Right lobe of liver (tissue), 6 donors: ENCODE measurements at places on chromosomes 7 and 10. TPM values are rescaled to one million over a fixed set of nuclear protein-coding genes. Genes with fewer than 3 reads are reported as not detected.

DNA sequence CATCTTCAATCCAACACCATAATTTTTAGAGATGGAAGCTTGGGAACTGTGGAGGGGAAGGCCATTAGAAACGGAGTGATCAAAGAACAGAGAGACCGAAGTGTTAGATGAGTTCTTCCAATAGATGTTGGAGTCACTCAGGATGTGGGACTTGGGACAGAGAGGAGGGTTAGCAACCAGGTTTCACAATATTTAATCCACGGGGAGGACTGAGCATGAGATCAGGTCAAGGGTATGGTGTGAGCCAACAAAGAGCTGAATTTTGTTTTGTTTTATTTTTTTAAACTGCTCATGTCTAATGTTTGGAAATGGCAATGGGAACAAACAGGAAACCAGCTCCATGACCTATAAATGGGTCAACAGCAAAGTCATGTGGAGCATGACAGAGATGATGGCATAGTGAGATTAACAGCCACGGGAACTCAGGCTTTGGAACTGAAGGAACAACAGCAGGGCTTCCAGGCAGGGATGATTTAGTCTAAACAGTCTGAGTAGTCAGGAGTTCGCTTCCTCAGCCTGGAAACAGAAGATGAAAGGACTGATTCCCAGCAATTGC lies 38.9 kb upstream of the AMPH start:
- no peak for DNase-seq
- H3K4me1 ChIP-seq, result no peaks in the 10 kb centered on the region
- H3K36me3 ChIP-seq, result no peaks in the 10 kb centered on the region
- no peak overlapping the region for H3K27ac ChIP-seq

DNA sequence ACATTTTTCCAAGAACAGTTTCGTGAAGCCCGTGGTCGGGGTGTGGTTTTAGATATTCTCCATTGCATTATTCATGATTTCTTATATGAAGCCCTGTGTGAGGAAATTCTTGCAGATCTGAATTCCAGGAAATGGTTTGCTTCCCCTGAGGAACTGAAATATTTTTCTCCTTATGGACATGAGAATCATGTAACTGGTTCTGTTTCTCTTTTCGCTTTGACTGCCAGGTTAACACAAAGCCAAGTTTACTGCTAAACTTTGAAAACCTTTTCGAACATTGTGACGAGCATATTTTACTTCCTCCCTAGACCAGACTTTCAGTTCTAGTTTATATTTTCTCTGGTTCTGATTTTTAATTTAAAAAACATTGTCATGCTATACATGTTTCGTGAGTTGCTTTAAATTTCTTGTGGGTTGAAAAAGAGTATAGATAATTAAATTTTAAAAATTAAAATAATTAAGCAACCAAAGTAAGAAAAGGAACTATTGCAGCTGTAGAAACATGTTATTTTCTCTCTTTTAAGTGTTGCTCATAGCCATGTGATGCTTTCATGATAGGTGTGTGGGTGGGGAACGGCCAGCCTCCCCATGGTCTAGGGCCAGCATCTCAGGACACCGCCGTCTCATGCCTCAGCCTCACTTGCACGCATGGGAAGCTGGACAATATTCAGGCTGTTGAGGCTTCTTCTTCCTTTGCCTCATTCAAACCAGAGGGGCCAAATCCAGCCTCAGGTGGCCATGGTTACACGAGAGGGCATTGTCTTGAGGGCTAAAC lies 97.1 kb downstream of the CREB5 start:
- DNase-seq, result no peak
- H3K4me1 ChIP-seq, result no peaks in the 10 kb centered on the region
- no peak overlapping the region for H3K27ac ChIP-seq
- no peaks in the 10 kb centered on the region for H3K27me3 ChIP-seq
- no peaks in the 10 kb centered on the region for H3K36me3 ChIP-seq

- no peak for DNase-seq
- no peak overlapping the region for H3K27ac ChIP-seq
- H3K36me3 ChIP-seq, result no peaks in the 10 kb centered on the region
- H3K27me3 ChIP-seq, result no peaks in the 10 kb centered on the region
- H3K4me1 ChIP-seq, result no peaks in the 10 kb centered on the region
These were observed 90.8 kb upstream of the NRG3 start for GRCh38 chr10:81784111-81784597.

DNA sequence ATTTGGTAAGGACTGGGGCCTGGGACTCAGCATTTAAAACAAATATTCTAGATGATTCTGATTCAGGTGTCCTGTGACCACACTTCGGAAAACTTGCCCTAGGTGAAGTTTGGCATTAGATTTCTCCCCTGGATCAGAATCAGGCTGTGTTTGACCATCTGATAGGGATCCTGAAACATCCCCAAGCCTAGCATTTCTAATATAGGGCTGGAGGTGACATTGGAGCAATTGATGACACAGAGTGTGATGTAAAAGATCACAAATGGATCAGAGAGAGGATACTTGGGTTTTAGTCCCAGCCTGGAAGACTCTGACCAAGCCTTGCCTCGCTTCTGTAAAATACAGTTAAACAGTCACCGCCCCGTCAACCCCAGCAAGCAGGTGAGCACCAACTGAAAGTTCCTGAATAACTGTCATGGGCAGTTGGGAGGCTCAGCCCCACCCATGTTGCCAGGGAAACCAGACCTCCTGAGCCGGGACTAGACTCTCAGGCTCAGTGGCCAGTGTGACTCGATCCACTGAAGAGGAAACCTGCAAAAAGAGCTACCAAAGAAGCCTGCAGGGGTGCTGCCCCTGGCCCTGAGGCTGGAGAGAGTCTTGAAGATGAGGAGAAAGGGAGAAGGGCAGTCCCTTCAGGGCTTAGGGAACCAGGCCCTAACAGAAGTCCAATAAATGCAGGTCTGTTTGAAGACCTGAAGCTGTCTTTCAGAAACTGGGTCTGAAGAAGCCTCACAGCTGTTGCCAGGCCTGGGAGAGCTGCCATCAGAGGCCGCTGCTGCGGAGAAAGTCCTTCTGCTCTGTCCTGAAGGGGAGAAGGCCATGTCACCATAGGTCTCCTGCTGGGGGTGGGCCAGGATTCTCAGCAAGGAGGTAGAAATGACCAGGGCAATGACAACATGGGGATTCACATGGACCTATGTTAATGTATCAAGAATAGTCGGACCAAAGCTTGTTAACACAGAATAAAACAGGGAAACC lies 126.1 kb upstream of the KCNMA1 start:
- no peak overlapping the region for H3K4me3 ChIP-seq
- H3K27ac ChIP-seq, result no peak overlapping the region
- DNase-seq, result no peak
- H3K36me3 ChIP-seq, result no peaks in the 10 kb centered on the region
- no peaks in the 10 kb centered on the region for H3K27me3 ChIP-seq
- no peaks in the 10 kb centered on the region for H3K4me1 ChIP-seq

DNA sequence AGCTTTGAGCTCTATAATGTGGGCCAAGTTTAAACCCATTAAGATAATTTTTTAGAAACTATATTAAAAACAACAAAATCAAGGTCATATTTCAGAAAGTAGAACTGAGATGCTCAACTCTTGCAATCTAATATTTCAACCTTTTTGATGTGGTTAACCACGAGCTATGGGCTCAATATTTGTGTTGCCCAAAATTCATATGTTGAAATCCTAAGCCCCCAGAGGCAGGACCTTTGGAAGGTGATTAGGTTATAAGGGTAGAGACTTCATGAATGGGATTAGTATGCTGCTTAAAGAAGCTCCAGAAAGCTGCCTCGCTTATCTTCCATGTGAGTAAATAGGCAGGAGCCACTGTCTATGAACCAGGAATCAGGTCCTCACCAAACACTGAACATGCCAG lies 284.4 kb downstream of the CRPPA start:
- no peak overlapping the region for H3K4me3 ChIP-seq
- no peaks in the 10 kb centered on the region for H3K27me3 ChIP-seq
- H3K4me1 ChIP-seq, result no peaks in the 10 kb centered on the region
- H3K27ac ChIP-seq, result no peak overlapping the region
- DNase-seq, result no peak

- no peaks in the 10 kb centered on the region for H3K36me3 ChIP-seq
- no peaks in the 10 kb centered on the region for H3K27me3 ChIP-seq
- no peaks in the 10 kb centered on the region for H3K4me1 ChIP-seq
These were observed 26.1 kb downstream of the DYNC1I1 start for GRCh38 chr7:95798401-95798930.

- H3K36me3 ChIP-seq, result no peaks in the 10 kb centered on the region
- no peak overlapping the region for H3K27ac ChIP-seq
- H3K4me3 ChIP-seq, result no peak overlapping the region
- H3K4me1 ChIP-seq, result peaks cover 6% of the 10 kb centered on the region
- H3K27me3 ChIP-seq, result no peaks in the 10 kb centered on the region
These were observed 394.9 kb downstream of the DGKB start for GRCh38 chr7:14507617-14508016.

GRCh38 chr7:115233809-115234208 lies 311.9 kb downstream of the MDFIC start:
- H3K27me3 ChIP-seq, result no peaks in the 10 kb centered on the region
- no peaks in the 10 kb centered on the region for H3K4me1 ChIP-seq
- no peak for DNase-seq
- no peak overlapping the region for H3K4me3 ChIP-seq

GRCh38 chr7:44599222-44599621 lies 7.2 kb upstream of the OGDH start:
- no peaks in the 10 kb centered on the region for H3K4me1 ChIP-seq
- no peak overlapping the region for H3K27ac ChIP-seq
- no peak for DNase-seq
- no peaks in the 10 kb centered on the region for H3K36me3 ChIP-seq

GRCh38 chr10:128099901-128100300 lies 26.3 kb downstream of the MKI67 start:
- no peak for DNase-seq
- no peak overlapping the region for H3K27ac ChIP-seq
- H3K27me3 ChIP-seq, result no peaks in the 10 kb centered on the region
- no peak overlapping the region for H3K4me3 ChIP-seq
- H3K36me3 ChIP-seq, result no peaks in the 10 kb centered on the region
- H3K4me1 ChIP-seq, result no peaks in the 10 kb centered on the region

DNA sequence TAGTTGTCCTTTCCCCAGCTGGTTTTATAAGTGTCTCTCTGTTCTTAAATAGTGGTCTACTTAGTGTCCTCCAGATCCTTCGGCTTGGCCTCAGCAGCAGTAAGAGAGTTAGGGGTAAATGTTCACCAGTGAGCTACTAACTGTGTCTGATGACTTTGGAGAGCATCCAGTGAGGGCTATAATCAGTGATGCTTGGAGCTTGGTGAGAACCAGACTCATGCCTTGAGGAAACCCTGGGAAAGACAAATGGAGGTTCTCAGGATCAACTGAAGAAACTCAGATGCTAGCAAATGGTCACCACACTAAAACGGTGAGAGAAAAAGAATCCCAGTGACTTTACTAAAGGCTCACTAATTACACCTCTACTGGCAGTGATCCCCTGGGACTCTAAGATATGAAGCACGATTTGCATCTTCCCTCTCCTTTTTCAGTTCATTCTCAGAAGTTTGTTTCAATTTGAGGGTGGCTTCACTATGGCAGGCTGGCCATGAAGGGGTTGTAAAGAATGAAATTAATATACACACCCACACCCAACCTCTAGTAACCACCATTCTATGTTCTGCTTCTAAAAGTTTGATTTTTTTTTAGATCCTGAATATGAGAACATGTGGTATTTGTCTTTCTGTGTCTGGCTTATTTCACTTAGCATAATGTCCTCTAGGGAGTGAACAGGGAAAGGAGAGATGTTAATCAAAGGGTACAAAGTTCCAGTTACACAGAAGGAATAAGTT lies 177.9 kb downstream of the PDE1C start:
- no peak overlapping the region for H3K4me3 ChIP-seq
- no peaks in the 10 kb centered on the region for H3K4me1 ChIP-seq
- no peaks in the 10 kb centered on the region for H3K36me3 ChIP-seq
- no peak overlapping the region for H3K27ac ChIP-seq

- no peak for DNase-seq
- H3K27me3 ChIP-seq, result no peaks in the 10 kb centered on the region
- no peak overlapping the region for H3K4me3 ChIP-seq
- no peaks in the 10 kb centered on the region for H3K4me1 ChIP-seq
These were observed 185.0 kb upstream of the THSD7A start for GRCh38 chr7:12017046-12017445.

DNA sequence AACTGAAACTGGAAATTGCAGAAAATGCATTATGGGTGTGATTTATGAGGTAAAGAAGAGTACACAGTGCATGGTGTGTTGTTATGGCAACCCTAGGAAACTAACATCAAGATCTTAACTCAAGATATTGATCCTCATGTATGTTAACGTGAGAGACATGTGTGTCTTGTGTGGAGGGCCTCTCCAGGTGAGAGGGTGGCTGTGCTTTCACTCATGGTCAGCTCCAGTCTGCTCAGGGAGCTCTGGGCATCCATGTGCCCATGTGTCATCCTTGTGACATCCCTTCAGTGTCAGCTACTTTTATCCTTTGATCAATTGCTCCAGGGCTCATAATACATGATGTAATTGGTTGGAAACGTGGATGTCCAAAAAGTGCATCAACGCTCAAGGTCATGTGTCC lies 24.9 kb upstream of the INSYN2A start:
- no peaks in the 10 kb centered on the region for H3K27me3 ChIP-seq
- no peaks in the 10 kb centered on the region for H3K36me3 ChIP-seq
- H3K27ac ChIP-seq, result no peak overlapping the region
- H3K4me3 ChIP-seq, result no peak overlapping the region
- H3K4me1 ChIP-seq, result no peaks in the 10 kb centered on the region
- DNase-seq, result no peak

FFAR4 gene
- total RNA-seq, result 0.13 TPM

DNA sequence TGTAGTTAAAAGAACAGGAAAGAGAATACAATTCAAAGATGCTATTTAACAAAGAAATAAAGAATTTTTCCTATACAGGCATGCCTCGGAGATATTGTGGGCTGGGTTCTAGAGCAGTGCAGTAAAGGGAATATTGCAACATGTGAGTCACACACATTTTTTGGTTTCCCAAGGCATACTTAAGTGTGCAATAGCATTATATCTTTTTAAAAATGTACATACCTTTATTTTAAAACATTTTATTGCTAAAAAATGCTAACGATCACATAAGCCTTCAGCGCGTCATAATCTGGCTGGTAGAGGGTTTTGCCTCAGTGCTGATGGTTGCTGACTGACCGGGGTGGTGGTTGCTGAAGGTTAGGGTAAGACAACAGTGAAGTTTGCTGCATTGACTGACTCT lies 54.4 kb downstream of the ESYT2 start:
- H3K27me3 ChIP-seq, result no peaks in the 10 kb centered on the region
- H3K4me1 ChIP-seq, result no peaks in the 10 kb centered on the region
- no peak overlapping the region for H3K27ac ChIP-seq
- H3K36me3 ChIP-seq, result peaks cover 4% of the 10 kb centered on the region

EPHA1 gene
- 18.1 TPM for total RNA-seq

DNA sequence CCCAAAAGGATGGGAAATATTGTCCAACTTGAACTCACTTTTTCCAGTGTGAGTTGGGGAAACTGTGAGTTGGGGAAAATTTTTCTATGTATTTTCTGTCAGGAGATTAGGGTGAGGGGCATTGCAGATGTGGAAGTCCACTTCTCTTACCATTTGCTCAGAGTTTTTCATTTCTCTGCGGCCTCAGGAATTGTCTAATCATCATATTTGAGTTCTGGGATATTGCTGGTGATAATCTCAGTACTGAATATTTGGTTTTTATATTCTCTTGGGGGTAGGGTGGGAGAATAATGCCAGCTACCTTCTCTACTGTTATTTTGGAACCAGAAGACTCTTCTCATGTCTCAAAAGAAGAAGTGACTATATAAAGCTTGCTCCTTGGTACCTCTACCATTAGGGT lies 141.3 kb upstream of the SLC13A1 start:
- no peak overlapping the region for H3K4me3 ChIP-seq
- H3K27me3 ChIP-seq, result no peaks in the 10 kb centered on the region
- H3K4me1 ChIP-seq, result no peaks in the 10 kb centered on the region
- DNase-seq, result no peak
- no peak overlapping the region for H3K27ac ChIP-seq
